ENCODE measurements at places on chromosomes 5 and 9.

- DNase-seq: no peak
Measured at GRCh38 chr5:57818397-57818796, 335.8 kb upstream of the ACTBL2 start.

- DNase-seq: no peak
Measured at GRCh38 chr9:95107001-95107749, 210.3 kb downstream of the FANCC start.

DNA sequence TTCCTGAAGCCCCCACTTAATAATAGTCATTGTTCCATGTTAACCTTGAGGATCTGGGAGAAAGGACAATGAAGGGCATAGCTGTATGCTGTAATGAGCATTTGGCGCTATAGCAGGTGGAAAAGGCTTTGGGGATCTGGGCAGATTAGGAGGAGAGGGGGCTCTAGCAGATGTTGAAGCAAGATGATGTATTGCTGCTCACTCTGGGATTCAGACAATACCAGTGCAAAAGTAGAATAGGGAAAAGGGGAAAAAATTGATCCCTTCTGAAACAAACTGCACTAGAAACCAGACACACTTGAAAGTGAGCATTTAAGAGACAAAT, 575.3 kb upstream of the MEF2C start:
- DNase-seq: no peak

GRCh38 chr5:54214722-54215121, 95.7 kb downstream of the ARL15 start:
- DNase-seq: no peak

DNA sequence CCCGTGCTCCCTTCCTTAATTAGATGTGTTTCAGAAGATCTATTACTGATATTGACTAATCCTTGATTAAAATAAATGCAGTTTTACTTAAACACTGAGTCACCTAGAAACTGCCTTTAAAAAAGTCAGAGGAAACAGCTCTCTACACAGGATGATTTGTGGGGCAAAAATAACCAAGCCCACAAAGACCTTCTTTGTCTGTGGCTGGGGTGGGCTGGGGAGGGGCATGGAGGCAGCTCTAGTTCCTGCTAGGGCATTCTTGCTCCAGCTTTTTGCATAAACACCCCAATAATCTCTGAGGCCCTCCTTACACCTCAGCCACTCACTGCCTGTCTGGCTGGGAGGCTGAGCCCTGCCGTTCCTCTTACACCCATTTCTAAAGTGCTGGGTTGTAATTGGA, 227.6 kb upstream of the DAP start:
- DNase-seq: no peak

GRCh38 chr5:125316915-125317535, 570.6 kb upstream of the ZNF608 start:
- DNase-seq: no peak
